Endodermal cell (in vitro differentiated cells): ENCODE measurements at places on chromosomes 3 and 15.
A peak's percentile ranks its signal among the peaks of the same experiment; 100 is the strongest.

DNA sequence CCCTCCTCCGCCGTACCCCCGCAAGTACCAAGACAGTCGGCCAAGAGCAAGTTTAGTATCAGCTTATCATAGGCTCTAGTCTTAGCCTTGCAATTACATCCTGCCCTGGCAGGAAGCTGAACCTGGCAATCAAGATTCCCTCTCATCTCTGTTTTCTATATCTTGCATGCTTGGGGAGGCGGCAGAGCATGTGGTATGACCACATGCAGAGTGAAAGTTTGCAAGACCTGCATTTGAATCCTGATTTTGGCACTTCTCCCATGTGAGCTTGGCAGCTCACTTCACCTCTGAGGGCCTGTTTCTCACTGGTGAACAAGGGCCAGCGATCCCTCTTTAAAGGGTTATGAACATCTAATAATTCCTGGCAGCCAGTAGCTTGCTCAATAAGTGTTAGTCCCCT lies 106.1 kb upstream of the FRMD4B start:
- DNase-seq: no peak

DNA sequence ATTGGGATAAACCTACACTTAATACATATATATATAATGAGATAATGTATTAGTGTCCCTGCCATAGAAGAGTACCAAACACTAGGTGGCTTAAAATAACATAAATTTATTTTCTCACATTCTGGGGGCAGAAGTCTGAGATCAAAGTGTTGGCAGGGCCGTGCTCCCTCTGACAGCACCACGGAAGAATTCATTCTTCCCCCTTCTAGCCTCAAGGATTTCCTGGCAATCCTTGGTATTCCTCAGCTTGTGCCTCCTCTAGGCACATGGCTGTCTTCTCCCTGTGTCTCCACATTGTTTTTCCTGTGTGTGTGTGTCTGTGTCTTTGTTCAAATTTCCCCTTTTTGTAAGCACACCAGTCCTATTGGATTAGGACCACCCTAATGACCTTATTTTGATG lies 115.2 kb upstream of the AGBL1 start:
- DNase-seq: no peak

DNA sequence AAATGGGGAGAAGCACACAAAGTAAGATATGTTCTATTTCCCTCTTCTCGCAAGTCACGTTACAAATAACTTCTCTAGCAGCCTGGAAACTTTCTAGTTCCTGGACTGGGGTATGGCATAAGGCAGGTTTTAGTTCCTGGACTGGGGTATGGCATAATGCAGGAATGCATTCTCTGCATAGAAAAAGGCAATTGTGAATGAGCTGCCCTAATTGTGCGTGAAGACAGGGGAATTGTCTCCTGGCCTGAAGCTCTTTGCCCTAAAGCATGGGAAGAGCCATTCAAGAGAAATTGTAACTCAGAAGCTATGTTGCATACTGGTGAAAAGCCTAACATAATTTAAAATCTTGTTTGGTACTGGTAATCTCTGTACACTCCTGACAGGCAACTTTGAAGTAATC lies 54.3 kb upstream of the CBLB start:
- no peak for DNase-seq

GRCh38 chr3:179653096-179653797 lies 407 bp downstream of the USP13 start:
- DNase-seq: peak; percentile 89

GRCh38 chr15:36880224-36880912 lies 220.0 kb downstream of the MEIS2 start:
- DNase-seq: peak; percentile 87

- DNase-seq: no peak
Observed at GRCh38 chr3:3906171-3906570, 106.9 kb downstream of the LRRN1 start.

- peak; percentile 35 for DNase-seq
Observed at GRCh38 chr3:124699686-124700396, 30.4 kb upstream of the UMPS start.
